ENCODE measurements at places on chromosomes 16 and 17. TPM values are rescaled to one million over a fixed set of nuclear protein-coding genes. Genes with fewer than 3 reads are reported as not detected.

- H3K4me1 ChIP-seq, result no peaks in the 10 kb centered on the region
- DNase-seq, result no peak
- H3K4me3 ChIP-seq, result no peak overlapping the region
- no peaks in the 10 kb centered on the region for H3K36me3 ChIP-seq
These were observed 22.6 kb downstream of the NT5M start for GRCh38 chr17:17325816-17326215.

DNA sequence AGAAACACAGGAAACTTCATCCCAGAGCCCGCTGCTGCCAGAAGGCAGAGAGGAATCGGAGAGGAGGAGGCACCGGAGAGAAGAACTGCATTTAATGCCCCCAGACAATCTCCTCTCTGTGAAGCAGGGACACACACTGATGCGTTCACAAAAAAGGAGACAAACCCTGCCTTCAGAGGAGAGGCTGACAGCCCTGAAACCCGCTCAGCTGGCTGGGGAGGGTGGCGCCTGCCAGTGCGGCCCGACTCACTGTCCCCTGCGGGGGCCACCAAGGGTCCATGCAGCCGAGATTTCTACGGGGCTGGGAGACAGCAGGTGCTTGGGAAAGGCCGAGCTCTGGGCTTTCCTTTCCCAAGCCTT, 21.9 kb upstream of the CACNG1 start:
- no peak overlapping the region for H3K4me3 ChIP-seq
- no peaks in the 10 kb centered on the region for H3K4me1 ChIP-seq
- H3K36me3 ChIP-seq, result no peaks in the 10 kb centered on the region
- no peak overlapping the region for H3K27ac ChIP-seq

DNA sequence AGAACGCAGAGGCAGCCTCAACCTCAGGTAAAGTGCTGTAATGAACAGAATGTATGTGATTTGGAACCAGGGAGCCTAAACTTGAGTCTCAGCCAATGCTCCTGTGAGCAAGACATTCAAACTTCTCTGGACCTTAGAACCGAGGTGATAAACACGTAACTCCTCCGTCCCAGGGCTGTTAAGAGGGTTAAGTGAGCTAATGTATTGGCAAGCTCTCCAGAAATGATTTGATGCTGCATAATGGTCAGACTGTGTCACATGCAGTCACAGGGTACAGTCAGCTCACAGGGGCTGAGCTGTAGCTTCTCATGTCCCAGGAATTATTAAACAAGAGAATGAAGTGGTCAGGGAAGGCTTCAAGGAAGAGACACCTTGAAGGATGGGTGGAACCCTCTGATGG, 10.0 kb upstream of the SLC4A1 start:
- H3K27me3 ChIP-seq, result no peaks in the 10 kb centered on the region
- DNase-seq, result no peak
- H3K4me1 ChIP-seq, result no peaks in the 10 kb centered on the region
- no peak overlapping the region for H3K4me3 ChIP-seq
- H3K27ac ChIP-seq, result no peak overlapping the region

- H3K4me3 ChIP-seq, result peak overlapping the region; percentile 77
- no peaks in the 10 kb centered on the region for H3K4me1 ChIP-seq
- H3K27me3 ChIP-seq, result no peaks in the 10 kb centered on the region
- DNase-seq, result peak; percentile 88
- H3K27ac ChIP-seq, result no peak overlapping the region
These were observed 20.4 kb upstream of the BEAN1 start for GRCh38 chr16:66406534-66407221.

DNA sequence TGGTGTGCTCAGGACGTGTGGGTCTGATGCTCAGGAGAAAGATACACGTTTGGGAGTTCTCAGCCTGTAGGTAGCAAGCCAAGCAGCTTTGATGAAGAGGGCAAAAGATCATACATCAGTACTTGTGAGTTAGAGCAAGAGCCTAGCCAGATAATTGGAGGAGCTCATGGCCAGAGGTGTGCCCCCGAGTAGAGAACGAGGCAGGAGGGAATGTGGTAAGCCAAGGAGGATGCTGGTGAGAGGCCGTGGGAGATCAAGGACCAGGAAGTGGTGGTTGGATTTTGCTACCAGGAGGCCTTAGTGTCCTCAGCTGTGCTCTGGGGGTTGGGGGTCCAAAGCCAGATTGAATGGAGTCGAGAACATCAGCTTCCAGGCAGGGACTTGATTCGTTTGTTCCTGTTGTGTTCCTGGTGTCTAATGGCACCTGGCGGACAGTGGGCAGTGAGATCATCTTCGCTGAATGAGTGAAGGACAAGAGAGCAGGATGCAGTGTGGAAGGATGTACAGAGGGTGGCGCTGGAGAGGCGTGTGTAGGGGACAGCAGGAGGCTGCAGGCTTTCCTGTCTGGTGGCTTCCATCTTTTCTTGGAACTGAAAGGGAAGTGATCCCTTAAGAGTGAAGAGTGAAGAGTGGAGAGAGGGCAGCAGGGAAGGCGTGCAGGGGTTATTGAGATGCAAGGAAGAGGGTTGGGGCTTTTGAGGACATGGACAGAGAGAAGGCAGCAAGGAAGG, 11.6 kb downstream of the FBXL19 start:
- H3K27me3 ChIP-seq, result no peaks in the 10 kb centered on the region
- DNase-seq, result no peak
- H3K36me3 ChIP-seq, result no peaks in the 10 kb centered on the region
- no peaks in the 10 kb centered on the region for H3K4me1 ChIP-seq

Gene SHCBP1
- total RNA-seq, result 0.44 TPM

DNA sequence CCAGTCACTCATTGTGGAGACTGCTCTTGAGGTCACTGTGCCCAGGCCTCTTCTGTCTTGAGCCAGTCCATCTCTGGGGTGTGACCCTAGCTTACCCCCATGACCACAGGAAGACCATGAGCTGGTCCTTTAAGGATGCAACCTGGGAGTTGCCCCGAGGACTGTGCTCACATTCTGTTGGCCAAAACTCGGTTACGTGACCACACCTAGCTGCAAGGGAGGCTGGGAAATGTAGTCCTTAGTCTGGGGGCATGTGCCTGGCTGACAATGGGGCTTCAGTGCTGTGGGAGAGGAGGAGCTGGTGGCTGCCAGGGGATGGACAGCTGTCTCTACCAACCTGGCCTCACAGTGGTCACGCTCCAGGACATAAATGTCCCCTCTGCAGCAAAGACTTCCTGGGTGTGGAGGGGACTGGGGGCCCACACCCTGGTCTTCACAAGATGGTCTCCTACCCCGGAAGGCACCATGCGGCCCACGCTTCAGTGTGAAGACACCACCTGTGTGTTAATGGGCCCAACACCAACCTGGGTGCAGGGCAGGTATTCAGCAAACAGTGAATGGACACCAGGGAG, 55.4 kb downstream of the JPH3 start:
- no peak overlapping the region for H3K27ac ChIP-seq
- H3K36me3 ChIP-seq, result no peaks in the 10 kb centered on the region
- H3K27me3 ChIP-seq, result no peaks in the 10 kb centered on the region
- no peak for DNase-seq

- no peak for DNase-seq
- peaks cover 5% of the 10 kb centered on the region for H3K27me3 ChIP-seq
- no peak overlapping the region for H3K4me3 ChIP-seq
- no peak overlapping the region for H3K27ac ChIP-seq
- no peaks in the 10 kb centered on the region for H3K4me1 ChIP-seq
These were observed 9.6 kb downstream of the SDK2 start for GRCh38 chr17:73634629-73635028.

Gene MSLN
- not detected for total RNA-seq

Gene SNX11
- total RNA-seq, result 13.4 TPM

DNA sequence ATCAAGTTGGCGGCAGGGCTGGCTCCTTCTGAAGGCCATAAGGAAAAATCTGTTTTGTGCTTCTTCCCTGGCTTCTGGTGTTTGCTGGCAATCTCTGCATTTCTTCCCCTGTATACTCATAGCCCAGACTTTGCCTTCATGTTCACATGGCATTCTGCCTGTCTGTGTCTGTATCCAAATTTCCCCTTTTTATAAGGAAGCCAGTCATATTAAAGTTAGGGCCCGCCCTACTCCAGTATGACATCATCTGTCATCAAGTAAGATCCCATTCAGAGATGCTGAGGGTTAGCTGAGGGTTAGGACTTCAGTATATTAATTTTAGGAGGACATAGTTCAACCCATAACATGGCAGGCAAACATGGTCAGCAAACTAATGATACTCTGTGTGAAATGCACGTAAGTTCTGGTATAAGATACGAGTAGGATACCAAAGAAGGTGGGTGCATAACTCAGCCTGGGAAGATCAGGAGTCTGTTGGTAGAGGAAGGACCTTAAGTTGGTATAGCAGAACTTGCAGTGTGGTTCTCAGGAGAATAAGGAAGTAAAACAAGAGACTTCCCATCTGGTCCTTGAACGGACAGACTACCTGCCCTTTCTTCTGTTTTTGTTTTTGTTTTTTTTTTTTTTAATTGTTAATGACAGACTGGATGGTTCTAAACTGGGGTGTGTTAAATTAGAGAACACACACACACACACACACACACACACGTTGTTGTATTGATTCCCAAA, 13.9 kb downstream of the MAP2K6 start:
- H3K4me3 ChIP-seq, result no peak overlapping the region
- H3K36me3 ChIP-seq, result no peaks in the 10 kb centered on the region
- DNase-seq, result no peak
- H3K4me1 ChIP-seq, result no peaks in the 10 kb centered on the region

GRCh38 chr16:87253536-87253935, 63.7 kb downstream of the C16orf95 start:
- DNase-seq, result no peak
- H3K27me3 ChIP-seq, result no peaks in the 10 kb centered on the region
- no peak overlapping the region for H3K27ac ChIP-seq
- no peaks in the 10 kb centered on the region for H3K36me3 ChIP-seq

GRCh38 chr16:58499615-58500351, at the start of gene NDRG4:
TSS of gene NDRG4 (plus strand) at chr16:58500143. CDS start at chr16:58500249, 106 bp downstream.
- H3K4me1 ChIP-seq, result no peaks in the 10 kb centered on the region
- DNase-seq, result peak; percentile 53
- H3K36me3 ChIP-seq, result no peaks in the 10 kb centered on the region
- H3K27me3 ChIP-seq, result peaks cover 24% of the 10 kb centered on the region

Gene HS3ST6
- not detected for total RNA-seq

- no peaks in the 10 kb centered on the region for H3K27me3 ChIP-seq
- H3K36me3 ChIP-seq, result no peaks in the 10 kb centered on the region
- DNase-seq, result no peak
These were observed 1426.1 kb upstream of the CDH8 start for GRCh38 chr16:63462316-63462715.

Gene ABCC12
- 0.15 TPM for total RNA-seq

DNA sequence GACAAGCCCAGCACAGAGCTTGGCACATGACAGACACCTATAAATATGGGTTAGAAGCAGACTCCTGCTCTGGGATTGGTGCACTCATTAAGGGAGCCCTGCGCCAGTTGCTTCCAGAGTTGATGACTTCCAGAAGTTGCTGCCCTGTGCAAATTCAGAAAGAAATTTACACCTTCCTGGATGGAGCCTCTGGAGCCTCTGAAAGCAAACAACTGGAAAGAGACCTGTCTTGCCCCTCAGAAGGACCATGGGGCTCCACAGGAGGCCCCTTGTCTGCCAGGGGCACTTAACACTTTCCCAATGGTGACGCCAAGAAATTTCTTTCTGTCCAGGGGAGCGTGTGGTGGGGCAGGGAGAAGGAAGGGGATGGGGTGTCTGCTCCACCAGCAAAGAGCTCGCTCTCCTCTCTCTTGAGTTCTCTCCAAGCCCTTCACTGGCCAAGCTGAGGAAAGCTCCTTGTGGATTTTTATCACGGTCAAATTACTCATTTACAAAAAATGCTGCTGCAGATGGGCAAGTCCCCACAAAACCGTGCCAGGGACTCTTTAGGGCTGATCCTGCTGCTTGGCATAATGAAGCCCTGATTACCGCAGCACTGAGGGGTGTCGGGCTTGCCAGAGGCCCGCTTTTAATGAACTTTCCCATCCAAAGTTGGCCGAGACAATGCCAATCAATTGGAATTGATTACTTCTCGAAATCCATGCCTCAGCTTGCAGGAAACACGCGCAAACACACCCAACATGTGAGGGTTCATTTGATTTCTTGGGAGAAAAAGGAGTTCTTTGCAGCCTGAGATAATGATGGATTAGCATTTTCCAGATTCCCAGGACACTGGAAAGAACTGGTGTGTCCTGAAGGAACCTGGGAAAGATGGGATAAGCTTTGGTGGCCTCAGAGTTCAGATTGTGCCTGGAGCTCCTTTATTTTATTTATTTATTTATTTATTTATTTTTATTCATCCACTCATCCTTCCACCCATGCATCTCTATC, 583.6 kb upstream of the CDH5 start:
- no peaks in the 10 kb centered on the region for H3K4me1 ChIP-seq
- H3K27me3 ChIP-seq, result no peaks in the 10 kb centered on the region
- H3K36me3 ChIP-seq, result no peaks in the 10 kb centered on the region
- DNase-seq, result no peak
- H3K4me3 ChIP-seq, result no peak overlapping the region

DNA sequence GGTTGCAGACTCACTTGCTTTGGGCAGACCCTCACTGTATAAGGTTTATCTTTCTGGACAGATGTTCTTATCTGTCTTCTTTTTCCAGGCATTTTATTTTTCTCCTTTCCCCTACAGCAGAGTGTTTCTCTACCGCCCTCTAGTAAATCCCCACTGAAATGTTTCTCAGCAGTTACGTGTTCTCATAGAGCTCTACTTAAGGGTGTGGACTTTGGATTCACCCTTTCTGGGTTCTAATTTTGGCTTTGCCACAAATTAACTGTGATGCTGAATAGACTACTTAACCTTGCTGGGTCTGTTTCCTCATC, 2.0 kb downstream of the ADAT1 start:
- no peak for DNase-seq
- H3K27ac ChIP-seq, result no peak overlapping the region
- H3K27me3 ChIP-seq, result no peaks in the 10 kb centered on the region
- H3K4me1 ChIP-seq, result peaks cover 11% of the 10 kb centered on the region

Gene TLCD2
- total RNA-seq, result 6.9 TPM

Gene ZG16
- 0.33 TPM for total RNA-seq

DNA sequence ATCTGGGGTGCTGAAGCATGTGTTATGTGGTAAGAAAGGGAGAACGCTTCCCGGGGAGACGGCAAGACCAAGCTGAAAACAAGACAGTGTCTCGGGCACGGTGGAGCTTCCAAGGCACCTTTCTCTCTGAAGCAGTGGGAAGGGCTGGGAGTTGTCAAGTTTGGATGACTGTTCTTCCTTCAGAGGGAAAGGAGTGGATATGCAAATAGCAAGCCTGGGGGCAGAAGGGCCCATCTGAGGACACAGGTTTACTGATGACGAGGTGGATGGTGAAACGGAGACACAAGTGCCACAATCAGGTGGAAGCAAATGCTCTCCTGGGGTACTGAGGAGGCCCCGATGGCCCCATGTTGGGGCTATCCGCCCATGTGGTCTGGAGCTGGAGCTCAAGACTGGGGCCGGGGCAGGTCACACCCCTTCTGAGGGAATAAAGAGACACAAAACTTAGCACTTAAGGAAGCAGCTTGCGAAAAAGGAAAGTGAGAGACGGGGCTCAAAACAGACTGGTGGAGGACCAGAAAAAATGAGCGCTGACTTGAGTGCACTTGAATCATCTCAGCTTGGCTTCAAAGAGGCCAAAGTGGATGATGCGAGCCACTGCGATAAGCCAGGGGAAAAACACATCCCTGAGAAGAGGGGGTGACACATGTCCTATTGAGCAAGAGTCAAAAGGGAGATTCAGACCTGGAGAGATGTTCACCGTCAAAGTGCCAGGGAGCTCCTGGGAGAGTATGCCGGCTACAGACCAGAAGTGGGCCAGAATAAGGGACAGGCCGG, 34.8 kb upstream of the MTSS2 start:
- H3K36me3 ChIP-seq, result no peaks in the 10 kb centered on the region
- H3K4me3 ChIP-seq, result no peak overlapping the region
- peaks cover 9% of the 10 kb centered on the region for H3K4me1 ChIP-seq
- H3K27me3 ChIP-seq, result no peaks in the 10 kb centered on the region
- no peak for DNase-seq

- peak overlapping the region; percentile 91 for H3K27ac ChIP-seq
- peak overlapping the region; percentile 58 for H3K4me3 ChIP-seq
- H3K27me3 ChIP-seq, result no peaks in the 10 kb centered on the region
- H3K4me1 ChIP-seq, result peaks cover 17% of the 10 kb centered on the region
- no peaks in the 10 kb centered on the region for H3K36me3 ChIP-seq
These were observed 87.8 kb downstream of the SMG6 start for GRCh38 chr17:2215616-2216364.

Gene ACOX1
- total RNA-seq, result 55.1 TPM
